ENCODE measurements at places on chromosomes 12 and 14. TPM values are rescaled to one million over a fixed set of nuclear protein-coding genes. Genes with fewer than 3 reads are reported as not detected.

SERPINA5 gene
- 12.8 TPM for polyA plus RNA-seq

STYK1 gene
- 1.1 TPM for polyA plus RNA-seq

SLC24A4 gene
- 0.47 TPM for polyA plus RNA-seq

METTL1 gene
- 31.3 TPM for polyA plus RNA-seq

SLC6A13 gene
- 57.2 TPM for polyA plus RNA-seq

TRIAP1 gene
- 37.1 TPM for polyA plus RNA-seq

TAS2R20 gene
- polyA plus RNA-seq, result 2.5 TPM

Data from renal pelvis (tissue), 12 donors.